NT2/D1 (cell line): ENCODE measurements at places on chromosomes 13 and 19.
A peak's percentile ranks its signal among the peaks of the same experiment; 100 is the strongest.

DNA sequence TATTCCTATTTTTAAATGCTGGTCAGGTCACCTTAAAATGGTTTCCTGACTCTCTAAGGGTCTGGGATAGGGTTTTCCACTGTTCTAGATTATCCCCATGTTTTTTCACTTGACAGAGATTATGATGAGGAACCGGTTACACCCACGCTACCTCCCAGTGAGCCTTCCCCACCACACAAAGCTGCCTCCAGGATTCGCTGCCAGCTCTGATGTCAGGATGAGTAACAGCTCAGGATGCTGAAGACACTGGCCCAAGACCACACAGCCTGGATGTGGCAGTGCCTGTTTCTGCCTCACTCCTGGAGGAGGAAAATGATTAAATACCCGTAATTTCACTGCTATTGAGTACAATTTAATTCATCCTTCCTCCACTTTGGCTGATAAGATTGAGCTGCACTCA, 22.9 kb downstream of the ZNF114 start:
- DNase-seq = no peak

DNA sequence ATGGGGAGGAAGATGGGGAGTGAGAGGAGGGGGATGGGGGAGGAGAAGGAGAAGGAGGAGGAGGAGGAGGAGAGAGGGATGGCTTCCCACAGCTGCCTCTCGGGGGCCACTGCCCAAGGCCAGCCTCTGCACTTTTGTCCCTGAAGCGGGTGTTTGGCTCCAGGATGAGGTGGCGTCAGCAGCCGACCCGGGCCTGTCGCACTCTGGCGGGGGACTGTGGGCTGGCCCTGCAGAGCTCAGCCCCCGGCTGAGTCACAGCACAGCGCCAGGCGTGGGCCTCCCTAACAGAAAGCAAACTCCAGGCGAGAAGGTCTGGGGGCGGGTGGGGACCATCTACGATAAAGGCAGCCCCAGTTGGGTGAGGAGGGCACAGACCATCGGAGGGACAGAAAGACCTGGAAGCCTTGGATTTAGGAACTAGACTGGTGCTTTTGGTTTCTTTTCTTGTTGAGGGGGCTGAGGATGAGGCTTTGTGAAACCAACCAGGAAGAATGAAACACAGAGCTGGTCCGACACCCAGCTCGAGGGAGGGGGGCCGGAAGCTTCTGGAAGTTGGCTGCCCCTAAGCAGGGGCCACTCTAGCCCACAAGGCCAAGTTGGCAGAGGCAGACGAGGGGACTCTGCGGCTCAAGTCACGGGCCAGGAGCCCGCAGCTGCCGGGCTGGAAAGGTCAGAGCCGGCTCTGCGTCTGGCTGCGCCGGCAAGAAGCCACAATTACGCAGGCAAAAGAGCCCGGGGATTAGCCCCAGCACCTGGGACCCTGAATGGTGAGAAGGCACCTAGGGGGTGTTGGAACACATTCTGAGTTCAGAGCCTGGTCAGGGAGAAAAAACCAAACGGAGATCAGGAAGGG, 18.2 kb downstream of the LSM4 start:
- DNase-seq = no peak

DNA sequence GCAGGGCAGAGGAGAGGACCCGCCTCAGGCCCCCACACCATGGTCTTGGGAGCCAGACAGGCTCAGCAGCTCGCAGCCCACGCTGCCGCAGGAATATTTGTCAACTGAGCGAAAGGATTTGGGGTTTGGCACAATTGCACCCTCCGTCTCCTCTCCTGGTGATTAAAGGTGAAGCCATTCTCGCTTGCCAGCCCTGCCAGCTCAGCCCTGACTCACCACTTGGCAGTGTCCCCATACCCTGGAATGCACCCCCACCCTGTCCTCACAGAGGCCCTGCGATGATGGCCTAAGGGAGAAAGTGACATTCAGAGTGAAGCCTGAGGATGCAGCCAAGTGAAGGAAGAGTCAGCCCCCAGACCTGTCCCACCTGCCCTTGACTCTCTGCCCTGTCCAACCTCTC, 18.8 kb downstream of the CYTH2 start:
- DNase-seq = no peak

GRCh38 chr13:109840201-109840892, 54.0 kb upstream of the IRS2 start:
- no peak for DNase-seq

DNA sequence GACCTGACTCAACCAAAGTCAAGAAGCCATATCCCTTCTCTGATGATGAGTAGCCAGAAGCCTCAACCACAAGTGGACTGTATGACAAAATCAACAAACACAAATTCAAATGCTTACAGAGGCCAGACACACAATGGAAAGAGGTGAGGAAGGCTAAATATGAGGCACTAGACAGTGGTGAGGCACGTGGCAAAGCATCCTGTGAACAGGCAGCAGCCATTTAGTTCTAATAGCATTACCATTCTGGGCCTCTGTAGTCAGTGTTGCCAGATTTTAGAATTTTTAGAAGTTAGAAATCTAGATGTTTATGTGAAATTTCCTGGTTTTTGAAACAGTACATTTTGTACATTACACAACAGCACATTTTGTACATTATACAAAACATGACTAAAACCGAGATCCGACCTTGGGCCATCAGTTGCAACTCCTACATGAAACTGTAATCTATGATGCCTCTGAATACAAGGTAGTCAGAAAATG, 403.3 kb downstream of the COG6 start:
- DNase-seq = no peak

DNA sequence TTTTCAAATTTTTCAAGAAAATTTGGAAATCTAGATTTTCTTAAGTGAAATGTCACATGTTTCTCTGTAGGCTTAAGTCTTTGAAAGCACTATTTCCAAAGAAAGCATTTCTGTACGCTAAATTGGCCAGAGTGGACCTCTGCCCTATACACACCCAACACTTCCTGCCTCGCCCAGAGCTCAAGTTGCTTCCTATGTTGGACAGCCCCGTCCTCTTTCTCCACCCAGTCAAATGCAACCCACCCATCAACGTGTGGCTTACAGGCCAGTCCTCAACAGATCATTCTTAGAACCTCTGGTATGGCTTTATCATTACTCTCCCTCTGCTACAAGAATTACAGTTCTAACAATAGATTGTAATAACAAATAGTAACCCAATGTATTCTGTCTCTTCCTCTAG, 24.2 kb downstream of the KLF12 start:
- DNase-seq = no peak

- no peak for DNase-seq
Observed at GRCh38 chr19:18650021-18650390, 13.2 kb downstream of the KLHL26 start.

DNA sequence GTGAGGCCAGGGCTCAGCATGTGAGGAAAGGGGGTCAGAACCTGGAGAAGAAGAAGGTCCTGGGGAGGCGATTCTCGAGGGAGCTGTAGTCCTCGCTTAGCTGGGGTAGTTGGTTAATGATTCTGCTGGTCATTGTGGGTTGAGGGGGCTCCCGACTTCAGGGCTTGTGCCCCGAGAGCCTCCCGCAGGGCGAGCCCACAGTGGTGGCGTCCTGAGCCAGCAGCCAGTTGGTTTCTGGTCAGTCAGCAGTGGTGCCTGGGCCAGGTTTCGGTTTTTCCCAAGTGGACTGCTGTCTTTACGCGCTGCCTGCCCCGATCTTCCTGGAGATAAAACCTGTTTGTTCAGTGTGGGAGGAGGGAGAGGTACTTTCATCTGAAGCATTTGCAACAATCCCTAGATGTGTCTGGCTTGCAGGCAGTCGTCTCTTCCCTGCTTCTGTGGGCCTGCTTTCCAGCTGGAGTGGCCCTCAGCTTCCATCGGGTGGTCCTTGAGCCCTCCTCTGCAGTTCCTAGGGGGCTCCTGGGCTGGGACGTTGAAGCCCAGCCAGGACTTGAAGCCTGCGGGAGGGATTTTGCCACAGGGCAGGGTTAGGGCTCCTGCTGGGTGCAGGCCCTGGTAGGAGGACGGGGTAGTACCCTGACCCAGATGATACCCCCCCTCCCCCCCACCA, 3.2 kb downstream of the PTBP1 start:
- no peak for DNase-seq

DNA sequence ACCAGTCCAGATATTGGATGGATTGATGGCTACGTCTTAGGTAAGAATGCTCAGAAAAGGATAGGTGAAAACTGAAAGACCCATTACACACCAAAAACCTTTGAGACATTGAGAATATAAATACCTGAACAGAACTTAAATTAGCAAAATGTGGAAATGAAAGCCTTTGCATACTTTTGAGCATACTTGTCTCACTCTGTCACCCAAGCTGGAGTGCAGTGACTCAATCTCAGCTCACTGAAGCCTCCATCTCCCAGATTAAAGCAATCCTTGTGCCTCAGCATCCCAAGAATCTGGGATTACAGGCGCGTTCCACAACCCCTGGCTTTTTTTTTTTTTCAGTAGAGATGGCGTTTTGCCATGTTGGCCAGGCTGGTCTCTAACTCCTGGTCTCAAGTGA, 695.3 kb downstream of the DACH1 start:
- DNase-seq = no peak

DNA sequence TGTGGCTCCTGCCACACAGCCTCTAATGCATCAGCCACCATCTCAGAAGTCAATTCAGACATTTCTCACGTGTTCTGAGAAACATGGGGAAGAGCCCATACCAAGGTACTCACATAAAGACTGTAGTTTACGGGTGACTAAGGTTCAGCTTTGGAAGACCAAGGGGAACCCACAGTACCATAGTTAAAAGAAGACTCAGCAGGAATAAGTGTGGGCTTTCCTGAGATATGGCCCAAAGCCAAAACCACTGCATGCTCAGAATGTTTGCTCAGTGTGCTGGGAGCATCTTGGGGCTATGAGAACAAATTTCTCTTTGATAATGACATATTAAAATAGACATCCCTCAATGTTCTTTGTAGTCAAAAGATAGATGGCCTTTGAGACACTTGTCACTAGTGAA, 283.8 kb downstream of the DCT start:
- no peak for DNase-seq

DNA sequence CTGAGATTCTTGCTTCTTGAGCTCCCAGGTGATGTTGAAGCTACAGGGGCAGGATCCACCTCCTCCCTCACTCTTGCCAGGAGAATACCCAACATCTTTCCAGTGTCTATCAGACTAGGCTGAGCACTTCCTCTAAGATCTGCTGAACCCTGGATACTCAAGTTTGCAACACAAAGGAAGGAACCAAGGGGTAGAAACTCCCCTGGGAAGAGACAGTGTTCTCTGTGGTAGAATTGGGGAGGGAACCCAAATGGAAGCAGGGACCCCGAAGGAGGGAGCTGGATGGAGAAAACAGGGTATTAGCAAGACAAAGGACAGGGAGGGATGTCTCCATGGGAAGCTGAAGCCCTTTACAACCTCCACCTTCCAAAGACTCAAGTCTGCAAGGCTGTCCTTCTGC, 117.6 kb downstream of the DNAJC15 start:
- DNase-seq = peak; percentile 73

GRCh38 chr13:108957369-108958012, 328.1 kb downstream of the MYO16 start:
- no peak for DNase-seq

DNA sequence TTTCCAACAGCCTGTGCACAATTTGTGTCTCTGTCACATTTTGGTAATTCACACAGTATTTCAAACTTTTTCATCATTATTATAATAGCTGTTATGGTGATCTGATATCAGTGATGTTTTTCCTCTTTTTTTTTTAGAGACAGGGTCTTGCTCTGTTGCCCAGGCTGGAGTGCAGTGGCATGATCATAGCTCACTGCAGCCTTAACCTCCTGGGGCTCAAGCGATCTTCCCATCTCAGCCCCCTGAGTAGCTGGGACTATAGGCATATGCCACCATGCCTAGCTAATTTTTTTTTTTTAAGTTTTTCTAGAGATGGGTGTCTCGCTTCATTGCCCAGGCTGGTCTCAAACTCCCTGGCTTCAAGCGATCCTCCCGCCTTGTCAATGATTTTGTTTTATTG, 5.8 kb downstream of the MARK4 start:
- DNase-seq = no peak

DNA sequence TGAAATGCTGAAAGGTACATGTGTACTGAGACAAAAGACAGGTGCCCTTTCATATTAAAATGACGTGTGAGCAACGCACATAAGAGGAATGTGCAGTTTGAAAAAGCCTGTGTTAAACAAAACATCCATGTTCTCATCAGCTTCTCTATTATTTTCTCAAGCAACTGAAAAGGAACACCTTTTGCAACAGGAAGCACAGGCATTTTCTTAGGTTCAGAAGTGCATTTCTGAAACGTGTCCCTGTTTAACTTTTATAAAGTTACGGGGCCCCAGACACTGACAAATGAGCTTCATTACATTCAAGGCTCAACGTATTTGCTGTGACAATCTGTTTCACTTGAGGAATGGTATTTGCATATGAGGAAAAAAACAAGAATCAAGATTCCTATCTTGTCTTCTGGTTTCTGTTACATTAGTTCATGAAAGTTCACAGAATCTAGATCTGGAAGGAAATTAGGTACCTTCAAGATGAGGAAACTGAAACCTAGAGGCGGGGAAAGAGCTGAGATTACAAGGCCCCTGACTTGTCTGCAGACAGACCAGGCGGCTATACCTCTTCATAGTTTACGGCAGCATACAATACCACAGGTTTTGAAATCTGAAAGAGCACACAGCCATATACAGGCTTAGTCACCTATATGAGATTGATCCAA, 431.7 kb downstream of the KLF12 start:
- no peak for DNase-seq

GRCh38 chr13:33411312-33411711, 125.8 kb upstream of the STARD13 start:
- DNase-seq = no peak

DNA sequence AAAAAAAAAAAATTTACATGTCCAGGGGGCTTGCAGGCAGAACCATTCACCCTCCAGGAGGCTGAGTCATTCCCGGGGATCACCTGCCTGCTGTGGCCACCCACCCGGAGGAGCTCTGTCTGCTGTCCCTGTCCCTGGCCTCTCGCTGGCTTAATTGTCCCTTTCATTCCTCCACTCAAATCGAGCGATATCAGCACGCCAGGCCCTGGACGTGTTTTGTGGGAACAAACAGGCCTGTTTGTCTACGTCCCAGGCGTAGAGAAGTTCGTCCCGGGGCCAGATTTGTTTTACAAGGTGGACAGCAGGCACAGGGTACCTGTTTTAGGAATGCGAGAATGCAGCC, 21.2 kb downstream of the SULT2B1 start:
- DNase-seq = no peak

- no peak for DNase-seq
Observed at GRCh38 chr13:25874907-25875306, 176.9 kb downstream of the SHISA2 start.
